ENCODE measurements at places on chromosomes 5 and 9.

- DNase-seq = no peak
These were observed 938 bp downstream of the NINJ1 start for GRCh38 chr9:93132946-93133680.

DNA sequence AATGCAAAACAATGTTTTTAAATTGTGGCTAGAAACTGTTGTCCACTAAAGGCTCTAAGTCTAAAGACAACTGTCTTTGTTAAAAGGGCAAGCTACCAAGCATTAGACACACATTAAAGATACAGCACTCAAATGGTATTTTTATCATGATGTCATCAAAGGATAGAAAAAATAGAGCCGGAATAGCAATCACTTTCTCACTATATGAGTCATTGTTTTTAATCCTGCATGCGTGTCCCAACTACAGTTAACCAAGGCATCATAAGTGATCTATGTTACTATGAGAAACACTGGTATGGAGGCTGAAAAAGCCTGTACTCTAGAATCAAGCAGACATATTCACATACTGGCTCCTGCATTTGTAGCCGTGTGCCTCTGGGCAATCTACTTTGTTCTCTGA is 1.9 kb upstream of the PJA2 start:
- peak; percentile 91 for DNase-seq

- no peak for DNase-seq
These were observed 62.1 kb downstream of the AOPEP start for GRCh38 chr9:94788570-94789105.

DNA sequence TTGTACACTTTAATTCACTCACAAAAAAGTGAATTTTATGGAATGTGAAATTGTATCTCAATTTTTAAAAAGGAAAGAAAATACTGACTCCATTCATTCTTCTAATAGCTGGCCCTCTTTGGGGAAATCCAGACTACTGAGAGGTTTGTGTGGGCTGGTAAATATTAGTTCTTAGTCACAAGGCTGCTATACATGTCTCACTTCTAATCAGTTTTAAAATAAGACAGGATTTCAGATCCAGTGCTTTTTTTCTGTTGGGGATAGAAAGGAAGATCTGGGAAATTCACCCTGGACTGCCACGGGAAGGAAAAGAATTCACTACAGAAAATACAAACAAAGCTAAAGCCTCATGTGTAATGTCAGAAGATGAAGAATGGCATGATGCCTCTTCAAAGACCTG is 32.7 kb upstream of the ADAMTSL1 start:
- no peak for DNase-seq

GRCh38 chr5:14501353-14502293 is 80.0 kb upstream of the OTULINL start:
- peak; percentile 54 for DNase-seq

DNA sequence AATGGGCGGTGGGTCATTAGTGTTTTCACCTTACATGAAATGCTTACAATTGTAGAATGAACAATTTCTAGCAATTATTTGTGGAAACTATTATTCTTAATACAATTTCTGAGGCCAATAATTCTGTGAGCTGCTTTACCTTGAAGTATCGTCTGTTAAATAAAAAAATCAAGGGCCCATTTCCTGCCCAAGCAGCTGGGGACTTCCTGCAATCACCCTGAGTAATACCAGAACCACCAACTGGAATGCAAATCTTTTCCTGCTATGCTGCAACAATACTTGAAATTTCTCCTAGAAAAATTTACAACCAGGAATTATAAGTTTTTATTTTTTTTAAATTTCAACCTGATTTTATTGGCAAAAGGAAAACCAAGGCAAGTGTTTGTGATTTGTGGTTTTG is 52.6 kb downstream of the ADAMTS16 start:
- no peak for DNase-seq

DNA sequence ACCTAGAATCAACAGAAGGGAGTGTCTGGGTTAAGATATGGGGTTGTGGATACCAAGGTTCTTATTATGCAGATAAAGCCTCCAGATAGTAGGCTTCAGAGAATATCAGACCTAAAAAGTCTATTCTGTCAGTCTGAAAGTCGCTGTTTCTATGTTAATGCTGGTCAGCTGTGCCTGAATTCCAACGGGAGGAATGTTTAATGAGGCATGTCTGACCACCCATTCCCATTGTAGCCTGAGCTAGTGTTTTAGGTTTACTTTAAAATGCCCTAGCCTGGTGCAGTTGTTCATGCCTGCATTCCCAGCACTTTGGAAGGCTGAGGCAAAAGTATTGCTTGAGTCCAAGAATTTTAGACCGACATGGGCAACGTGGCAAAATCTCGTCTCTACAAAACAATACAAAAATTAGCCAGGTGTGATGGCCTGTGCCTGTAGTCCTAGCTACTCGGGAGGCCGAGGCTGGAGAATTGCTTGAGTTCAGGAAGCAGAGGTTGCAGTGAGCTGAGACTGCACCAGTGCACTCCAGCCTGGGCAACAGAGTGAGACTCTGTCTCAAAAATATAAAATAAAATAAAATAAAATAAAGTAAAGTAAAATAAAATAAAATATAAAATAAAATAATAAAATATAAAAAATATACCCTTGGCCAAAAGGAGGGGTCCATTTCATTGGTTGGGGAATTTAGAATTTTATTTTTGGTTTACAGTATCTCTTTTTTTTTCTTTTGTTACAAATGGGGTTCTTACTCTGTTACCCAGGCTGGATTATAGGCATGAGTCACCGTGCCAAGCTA is 7.8 kb upstream of the SOX30 start:
- DNase-seq = peak; percentile 10

DNA sequence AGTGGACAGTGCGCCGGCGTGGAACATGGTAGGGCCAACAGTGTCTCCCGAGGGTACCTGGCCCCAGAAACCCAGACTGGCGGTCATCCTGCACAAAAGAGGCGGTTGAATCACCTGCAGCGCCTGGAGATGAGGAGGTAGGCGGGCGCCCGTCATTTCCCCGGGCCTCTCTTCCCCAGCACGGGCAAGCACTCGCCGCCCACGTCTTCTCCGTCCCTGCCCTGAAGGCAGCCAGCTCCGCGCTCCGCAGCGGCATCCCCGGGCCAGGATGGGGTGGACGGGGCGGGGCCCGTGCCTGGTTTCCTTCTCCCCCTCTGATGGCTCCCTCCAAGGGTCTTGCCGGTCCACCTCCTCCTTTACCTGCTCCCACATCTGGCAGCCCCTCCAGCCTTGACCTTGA is 27.1 kb upstream of the N4BP3 start:
- no peak for DNase-seq

DNA sequence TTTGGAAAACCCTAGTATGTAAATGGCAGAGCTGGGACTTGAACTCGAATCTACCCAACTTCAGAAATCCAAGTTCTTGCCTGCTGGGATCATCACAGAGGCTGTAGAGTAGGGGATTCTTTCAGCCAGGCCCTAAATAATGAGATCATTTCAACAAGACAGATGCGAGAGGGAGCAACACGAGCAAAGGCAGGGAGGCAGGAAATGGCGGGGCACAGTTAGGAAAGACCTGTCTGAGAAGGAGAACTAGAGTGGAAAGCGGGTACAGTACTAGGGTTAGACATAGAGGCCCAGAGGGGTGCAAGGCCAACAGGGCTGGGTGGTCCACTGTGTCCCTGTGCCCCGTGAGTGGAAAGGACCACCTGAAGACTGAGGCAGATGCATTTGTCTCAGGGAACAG is 46.1 kb downstream of the MVB12B start:
- no peak for DNase-seq

DNA sequence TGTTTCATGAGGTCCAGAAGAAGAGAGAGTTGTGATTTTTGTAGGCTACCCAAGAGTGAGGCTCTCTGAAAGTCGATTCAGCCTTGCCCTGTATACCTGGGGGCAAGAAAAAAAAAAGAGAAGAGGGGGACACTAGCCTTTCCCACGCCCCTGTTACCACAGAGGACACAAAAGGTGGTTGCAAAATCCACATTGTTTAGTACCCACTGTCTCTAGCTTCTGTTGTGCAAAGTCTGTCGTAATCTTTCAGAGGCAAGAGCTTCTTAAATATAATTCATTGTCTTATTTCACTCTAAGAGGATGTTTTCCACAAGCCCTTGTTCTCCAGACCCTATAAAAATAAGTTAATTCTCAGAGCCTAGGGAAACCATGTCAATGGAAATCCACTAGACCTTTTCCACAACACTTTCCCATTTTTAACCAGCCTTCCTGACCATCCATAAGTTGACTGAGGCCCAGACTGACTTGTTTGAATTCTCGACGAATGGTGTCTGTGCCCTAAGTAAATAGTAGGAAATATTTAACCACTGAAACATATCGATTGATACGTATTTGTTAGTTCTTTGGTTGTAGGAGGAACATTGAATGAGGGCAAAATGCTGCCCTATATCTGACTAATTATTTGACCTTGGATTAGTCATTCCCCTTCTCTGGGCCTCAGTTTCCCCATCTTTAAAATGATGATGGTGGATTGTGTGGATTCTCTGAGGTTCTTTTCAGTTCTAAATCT is 182.7 kb downstream of the PAPPA start:
- no peak for DNase-seq

- DNase-seq = no peak
These were observed 11.8 kb upstream of the CRHBP start for GRCh38 chr5:76941000-76941399.

DNA sequence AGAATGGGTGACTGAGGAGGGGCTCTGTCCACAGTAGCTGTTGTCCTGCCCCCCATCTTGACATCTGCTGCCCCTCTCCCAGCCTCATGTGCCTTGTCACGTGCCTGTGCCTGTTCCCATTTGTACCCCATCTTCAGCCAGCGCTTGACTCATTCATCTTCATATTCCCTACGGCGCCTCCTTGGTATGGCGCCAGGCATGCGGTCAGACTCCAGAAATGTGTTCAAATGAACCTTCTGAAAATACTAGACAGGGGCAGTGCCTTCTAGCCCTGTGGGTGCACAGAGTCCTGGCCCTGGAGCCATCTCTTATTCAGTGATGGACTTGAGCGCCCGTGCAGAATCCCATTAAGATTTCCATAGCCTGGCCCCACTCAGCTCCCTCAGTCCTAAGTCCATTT is 46.2 kb downstream of the CFAP77 start:
- no peak for DNase-seq

DNA sequence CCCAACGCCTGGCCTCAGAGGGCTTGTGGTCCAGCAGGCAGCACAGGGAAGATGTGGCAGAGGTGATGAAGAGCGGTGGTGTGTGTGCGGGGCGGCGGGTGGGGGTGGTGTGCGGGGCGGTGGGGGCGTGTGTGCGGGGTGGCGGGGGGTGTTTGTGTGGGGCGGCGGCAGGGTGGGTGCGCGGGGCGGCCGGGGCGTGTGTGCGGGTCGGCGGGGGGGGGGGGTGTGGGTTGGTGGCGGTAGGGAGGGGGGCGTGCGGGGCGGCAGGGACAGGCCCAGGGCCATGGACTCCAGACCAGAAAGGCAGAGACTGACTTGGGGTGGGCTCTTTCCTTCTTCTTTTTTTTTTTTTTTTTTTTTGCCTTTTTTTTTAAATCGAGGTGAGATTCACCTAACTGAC is 4.5 kb upstream of the NACC2 start:
- no peak for DNase-seq

DNA sequence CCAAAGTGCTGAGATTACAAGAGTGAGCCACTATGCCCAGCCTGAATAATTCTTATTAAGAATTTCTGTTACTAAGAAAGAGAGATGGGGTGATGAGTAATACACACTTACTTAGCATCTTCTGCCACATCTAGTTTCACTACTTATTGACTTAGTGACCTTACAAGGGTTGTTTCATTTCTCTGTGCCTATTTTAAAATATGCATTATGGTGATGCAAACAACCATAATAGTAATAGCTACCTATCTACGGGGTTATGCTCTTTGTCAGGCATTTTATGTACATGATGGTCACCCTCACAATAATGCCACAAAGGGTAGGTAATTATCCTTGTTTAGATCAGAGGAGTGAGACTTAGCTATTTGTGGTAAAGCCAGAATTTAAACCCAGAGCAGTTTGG is 499.0 kb upstream of the SGCD start:
- no peak for DNase-seq

- DNase-seq = peak; percentile 19
These were observed 64.7 kb downstream of the STK10 start for GRCh38 chr5:172123269-172123692.

GRCh38 chr9:134171316-134172197 is 7.2 kb upstream of the RNU6ATAC start:
- DNase-seq = no peak

DNA sequence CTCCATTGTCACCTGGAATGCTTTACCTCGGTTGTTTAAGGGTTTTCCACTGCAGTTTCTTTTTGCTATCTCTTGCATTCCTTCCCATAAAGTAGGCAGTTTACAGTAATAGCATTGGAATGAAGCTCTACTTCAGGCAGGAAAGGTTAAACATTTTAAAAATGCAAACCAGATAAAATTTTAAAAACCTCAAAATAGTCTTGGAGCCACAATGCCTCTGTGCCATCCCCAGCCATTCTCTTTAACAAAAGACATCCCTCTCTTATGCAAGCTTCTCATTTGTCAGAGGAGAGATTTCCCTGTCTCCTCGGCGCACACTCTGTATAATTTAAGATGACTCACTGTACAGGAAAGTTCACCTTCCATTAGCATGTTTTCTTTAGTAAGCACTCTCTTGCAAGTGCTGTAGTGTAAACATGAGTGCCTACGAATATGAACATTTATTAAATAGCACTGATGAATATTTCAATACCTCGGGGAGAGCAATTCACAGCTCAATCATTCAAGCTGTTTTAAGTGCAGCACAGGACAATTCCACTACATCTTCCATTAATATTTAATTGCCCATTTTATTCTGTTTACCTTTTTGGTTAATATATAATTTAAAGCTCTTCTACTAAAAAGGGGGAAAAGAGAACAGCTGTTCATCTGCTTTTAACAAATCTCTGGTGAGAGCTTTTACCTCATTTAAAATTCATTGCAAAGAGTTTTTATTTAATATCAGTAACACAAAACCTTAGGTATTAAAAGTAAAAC is 343.6 kb downstream of the SPATA31D1 start:
- DNase-seq = peak; percentile 89

GRCh38 chr5:177365845-177366527 is 8.3 kb downstream of the RGS14 start:
- DNase-seq = no peak

Data from RCC 7860 (cell line).